Kidney epithelial cell (primary cell): ENCODE measurements at places on chromosomes 1 and 21. TPM values are rescaled to one million over a fixed set of nuclear protein-coding genes. Genes with fewer than 3 reads are reported as not detected.

DNA sequence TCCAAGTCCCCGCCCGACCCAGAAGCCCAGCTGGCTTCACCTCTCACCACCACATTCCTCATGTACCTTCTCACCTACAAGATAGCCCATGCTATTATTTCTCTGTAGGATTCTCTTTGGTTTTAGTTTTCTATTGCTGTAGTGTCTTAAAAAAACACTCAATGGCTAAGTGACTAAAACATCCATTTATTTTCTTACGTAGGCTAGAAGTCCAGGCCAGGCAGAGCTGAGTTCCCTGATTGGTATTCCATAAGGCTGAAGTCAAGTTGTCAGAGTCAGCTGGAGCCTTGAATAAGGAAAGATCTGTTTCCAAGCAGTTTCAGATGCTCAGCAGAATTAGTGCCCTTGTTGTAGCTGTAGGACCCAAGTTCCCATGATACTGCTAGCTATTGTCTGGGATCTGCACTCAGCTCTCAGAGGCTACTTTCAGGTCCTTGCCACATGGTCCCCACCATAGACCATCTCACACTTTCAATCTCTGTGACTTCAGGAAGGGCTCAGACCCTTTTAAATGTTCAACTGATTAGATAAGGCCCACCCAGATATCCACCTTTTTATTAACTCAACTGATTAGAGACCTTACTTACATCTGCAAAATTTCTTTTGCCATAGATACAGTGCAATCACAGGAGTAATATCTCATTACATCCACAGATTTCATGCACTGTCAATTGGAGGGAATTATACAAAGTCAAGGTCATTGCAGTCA, 371.0 kb downstream of the TGFB2 start:
- DNase-seq = no peak

Gene PCP4
- total RNA-seq = 1.2 TPM in 1 of 2 replicates, not detected in the other

- DNase-seq = no peak
These were observed at the start of gene AJAP1 for GRCh38 chr1:4653796-4654725. Gene AJAP1 (plus strand): TSS chr1:4654609. CDS start chr1:4655426, 817 bp downstream.

DNA sequence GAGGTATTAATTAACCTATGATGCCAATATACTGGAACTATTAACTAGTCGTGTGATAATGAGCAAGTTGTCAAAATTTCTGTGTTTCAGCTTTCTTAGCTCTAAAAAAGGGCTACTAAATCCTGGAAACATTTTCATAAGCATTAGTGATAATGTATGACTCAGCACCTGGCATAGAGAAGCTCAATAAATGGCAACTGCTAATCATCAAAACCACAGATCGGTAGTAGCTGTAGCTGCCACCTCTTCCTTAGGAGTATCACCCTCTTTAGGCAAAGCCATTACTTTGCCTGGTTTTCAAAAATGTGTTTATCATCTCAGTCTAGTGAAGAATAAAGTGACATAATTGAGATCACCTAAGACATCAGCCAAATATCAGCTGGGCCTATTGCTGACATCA, 75.5 kb downstream of the TPR start:
- DNase-seq = no peak

DNA sequence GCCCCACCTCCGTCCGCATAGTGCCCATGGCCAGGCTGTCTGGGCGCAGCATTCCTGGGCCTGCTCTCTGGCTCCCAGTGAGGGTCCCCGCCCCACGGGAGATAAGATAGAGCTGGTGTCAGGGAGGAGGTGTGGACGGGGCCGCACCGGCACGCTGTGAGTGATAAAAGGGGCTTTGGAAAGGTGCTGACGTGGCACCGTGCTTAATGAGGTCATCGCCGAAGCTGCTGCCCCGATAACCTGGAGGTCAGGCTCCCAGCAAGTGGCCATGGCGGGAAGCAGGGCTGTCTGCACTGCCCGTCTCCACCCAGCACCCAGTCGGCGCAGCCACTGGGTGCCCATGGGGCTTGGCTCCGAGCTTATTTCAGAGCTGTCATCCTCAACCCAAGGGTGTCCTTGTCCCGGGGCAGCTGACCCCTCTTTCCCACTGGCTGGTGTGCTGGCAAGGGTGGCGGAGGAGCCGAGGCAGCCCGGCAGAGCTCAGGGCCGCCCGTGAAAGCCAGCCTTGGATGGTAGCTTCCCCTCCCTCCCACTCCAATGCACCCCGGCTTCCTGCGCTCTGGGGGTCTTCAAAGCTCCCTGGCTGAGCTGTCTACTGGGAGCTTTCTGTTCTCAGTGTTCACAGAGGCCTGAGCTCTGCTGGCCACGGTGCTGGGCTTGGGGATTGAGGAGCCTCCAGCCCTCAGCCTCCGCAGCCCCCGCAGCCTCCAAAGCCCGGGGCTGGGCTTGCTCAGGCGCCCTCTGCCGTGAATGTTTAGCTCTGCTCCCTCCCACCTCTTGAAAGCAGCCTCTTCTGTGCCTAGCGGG, 105.1 kb upstream of the ARHGEF16 start:
- no peak for DNase-seq

Gene TMEM200B
- total RNA-seq = 2.1 and 2.9 TPM in 2 replicates

Gene DIRAS3
- total RNA-seq = 0.38 TPM in 1 of 2 replicates, not detected in the other

- no peak for DNase-seq
These were observed 103.7 kb upstream of the PDC start for GRCh38 chr1:186564582-186564981.

- no peak for DNase-seq
These were observed 8.6 kb downstream of the WLS start for GRCh38 chr1:68223687-68224086.

- no peak for DNase-seq
These were observed 48.3 kb upstream of the DPH5 start for GRCh38 chr1:101073836-101074235.

- peak; percentile 29 for DNase-seq
These were observed 144.4 kb downstream of the CDC7 start for GRCh38 chr1:91645031-91645430.

DNA sequence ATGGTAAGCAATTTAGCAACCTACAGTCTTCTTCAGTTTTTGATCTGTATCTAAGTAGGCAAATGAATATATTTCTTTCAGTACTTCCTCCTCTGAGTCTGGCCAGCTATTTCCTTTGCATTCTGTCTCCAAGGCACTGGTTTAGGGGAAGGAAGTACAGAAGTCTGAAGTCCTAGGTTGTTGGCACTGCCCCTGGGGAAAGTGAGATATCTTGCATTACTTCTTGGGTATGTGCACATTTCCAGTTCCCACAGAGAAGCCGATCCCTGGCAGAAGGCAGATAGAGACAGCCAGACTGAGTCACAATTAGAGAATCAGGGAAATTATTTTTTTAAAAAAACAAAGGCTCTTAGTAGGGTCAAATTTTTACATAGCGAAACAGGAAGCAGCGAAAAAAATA, 98.8 kb downstream of the RASAL2 start:
- DNase-seq = peak; percentile 26

- no peak for DNase-seq
These were observed at the start of gene SELENON for GRCh38 chr1:25799935-25800702. Gene SELENON (plus strand): TSS chr1:25800193. CDS start chr1:25800231, 38 bp downstream.

DNA sequence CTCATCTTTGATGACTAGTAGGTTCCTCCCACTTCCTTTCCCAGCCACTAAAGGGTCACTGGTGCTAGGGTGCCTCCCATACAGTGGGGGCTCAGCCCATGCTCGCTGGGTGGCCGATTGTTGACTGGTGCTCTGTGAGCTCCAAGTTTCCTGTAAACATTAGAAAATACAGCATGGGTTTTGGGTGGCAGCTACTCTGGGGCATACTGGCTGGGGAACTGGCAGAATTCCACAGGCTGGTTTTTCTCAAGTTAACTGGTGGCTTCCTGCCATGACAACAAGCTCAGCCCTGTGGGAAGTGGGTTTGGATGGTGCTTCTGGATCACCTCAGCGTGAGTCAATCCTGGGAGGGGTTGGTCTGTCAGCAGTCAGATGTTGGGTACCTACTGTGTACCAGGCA, 28.7 kb upstream of the CRNN start:
- DNase-seq = no peak

- no peak for DNase-seq
These were observed 24.8 kb upstream of the GFI1 start for GRCh38 chr1:92511541-92511940.

GRCh38 chr1:12420171-12420570, 190.3 kb downstream of the VPS13D start:
- no peak for DNase-seq

- DNase-seq = no peak
These were observed 70.7 kb downstream of the SCMH1 start for GRCh38 chr1:41171266-41171874.

DNA sequence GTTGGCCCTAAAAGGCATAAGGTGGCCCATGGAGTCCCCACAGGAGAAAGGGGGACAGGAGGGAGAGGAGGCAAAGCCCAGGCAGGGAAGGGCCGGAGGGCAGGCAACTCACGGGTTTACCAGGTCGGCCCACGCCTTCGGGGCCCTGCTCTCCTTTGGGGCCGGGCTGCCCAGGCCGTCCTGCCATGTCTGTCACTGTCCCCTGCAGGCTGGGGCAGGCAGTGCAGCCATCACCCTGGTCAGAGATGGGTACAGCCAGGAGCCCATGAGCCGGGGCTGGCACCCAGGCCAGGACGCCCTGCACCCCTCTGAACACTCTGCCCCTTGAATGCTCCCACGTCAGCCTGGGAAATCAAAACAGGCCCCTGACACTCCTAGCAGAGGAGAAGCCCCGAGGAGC, 19.8 kb downstream of the COL16A1 start:
- DNase-seq = no peak

Gene CD1E
- not detected in 2 replicates for total RNA-seq

DNA sequence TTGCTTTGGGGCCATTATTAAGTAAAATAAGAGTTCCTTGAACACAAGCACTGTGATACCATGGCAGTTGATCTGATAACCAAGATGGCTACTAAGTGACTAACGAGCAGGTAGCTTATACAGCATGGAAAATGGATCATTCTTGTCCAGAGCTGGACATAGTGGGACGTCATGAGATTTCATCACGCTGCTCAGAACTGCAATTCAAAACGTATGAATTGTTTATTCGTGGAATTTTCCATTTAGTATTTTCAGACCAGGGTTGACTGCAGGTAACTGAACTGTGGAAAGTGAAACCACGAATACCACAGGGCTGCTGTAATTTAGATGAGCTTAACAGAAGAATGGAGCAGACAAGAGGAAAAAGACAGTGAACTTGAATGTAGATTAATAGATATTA, 38.9 kb downstream of the CCDC18 start:
- peak; percentile 50 for DNase-seq

DNA sequence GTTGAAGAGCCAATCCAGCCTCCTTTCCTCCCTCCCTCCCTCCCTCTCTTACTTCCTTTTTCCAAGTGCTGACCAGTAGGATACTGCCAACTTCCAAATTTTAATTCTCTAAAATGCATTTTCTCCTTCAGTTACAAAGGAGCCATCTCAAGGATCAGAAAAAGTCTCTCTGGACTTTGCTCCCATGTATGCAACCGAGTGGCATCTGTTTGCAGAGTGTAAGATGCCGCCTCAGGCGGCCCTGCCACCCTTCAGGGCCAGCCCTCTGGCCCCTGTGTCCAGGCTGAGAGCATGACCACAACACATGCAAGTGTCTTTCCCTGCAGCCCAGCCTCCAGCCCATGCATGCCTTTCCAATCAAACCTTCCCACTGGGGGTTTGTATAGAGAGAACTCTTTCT, 205.3 kb upstream of the RAB4A start:
- DNase-seq = no peak

GRCh38 chr21:16583556-16583955, 853.8 kb downstream of the USP25 start:
- DNase-seq = no peak

Gene PALMD
- total RNA-seq = 0.17 and 0.27 TPM in 2 replicates

DNA sequence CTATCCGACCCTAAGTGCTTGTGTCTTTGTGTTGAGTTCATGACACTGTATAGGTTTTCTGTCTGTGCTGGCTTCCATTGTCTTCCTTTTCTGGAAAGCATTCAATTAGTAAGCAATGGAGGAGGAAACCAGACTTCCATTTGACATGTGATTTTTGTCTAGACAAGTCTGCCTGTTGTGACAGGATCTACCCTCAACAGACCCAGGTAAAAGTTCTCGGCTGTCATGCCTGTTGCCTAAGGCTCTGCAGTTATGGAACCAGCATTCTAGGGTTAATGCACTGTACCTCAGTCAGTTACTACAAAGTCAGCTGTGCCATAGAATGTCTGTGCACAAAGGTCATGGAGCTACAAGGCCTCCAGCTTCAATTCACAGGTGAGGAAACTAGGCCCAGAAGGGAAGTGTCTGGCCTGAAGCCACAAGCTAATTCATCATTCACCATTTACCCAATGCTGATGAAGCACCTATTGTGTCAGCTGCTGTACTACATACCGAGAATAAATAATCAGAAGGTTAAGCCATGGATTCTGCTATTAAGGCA, 72.3 kb downstream of the PLPP3 start:
- DNase-seq = no peak

Gene KIF26B
- total RNA-seq = 14.6 and 19.6 TPM in 2 replicates
